ENCODE measurements at places on chromosomes 16 and 17.

DNA sequence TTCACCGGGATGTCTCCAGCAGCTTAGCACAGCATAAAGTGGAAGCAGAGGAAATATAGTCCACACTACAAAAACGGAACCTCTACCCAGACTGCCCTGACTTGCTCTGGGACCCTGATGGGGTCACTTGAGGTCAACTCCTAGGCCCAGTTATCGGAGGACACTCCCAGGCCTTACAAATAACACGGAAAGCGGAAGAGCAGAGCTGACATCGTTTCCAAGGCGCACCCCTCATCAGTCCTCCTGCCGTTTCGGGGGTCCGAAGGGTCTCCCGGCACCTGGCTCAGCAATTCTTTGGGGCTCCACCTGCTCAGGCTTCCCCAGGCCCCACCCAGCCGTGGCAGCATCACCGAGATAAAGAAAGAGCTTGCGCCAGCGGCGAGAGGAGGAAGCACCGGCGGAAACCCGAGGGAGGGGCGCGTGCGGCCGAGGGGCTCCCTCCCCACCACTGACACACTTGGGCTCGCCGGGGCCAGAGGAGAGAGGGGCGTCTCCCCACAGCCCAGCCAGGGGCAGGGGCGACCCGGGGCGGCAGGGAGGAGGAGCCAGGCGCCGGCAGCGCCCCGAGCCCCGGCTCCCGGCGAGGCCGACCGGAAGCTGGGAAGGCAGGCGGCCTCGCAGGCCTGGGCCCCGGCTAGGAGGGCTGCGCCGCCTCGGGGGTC, 727 bp downstream of the CORO7 start:
- DNase-seq: peak; percentile 23

DNA sequence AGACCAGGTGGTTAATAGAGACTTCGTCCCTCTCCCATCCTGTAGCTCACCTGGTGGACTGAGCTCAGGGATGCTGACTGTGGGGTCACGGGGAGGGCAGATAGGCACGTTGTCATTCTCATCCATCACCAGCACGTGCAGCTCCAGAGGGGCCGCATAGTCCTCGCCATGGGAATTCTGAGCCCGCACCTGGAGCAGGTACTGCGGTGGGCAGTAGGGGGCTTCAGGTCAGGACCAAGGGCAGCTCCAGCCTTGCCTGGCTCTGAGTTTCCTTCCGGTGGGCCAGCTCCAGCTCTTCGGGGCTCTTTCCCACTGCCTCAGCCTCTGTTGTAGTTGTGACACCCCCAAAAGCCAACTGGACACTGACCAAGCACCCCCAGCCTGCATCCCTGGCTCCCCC, 5.6 kb downstream of the CDH16 start:
- no peak for DNase-seq

- DNase-seq: no peak
Observed at GRCh38 chr17:30246460-30246859, 11.0 kb upstream of the SLC6A4 start.

DNA sequence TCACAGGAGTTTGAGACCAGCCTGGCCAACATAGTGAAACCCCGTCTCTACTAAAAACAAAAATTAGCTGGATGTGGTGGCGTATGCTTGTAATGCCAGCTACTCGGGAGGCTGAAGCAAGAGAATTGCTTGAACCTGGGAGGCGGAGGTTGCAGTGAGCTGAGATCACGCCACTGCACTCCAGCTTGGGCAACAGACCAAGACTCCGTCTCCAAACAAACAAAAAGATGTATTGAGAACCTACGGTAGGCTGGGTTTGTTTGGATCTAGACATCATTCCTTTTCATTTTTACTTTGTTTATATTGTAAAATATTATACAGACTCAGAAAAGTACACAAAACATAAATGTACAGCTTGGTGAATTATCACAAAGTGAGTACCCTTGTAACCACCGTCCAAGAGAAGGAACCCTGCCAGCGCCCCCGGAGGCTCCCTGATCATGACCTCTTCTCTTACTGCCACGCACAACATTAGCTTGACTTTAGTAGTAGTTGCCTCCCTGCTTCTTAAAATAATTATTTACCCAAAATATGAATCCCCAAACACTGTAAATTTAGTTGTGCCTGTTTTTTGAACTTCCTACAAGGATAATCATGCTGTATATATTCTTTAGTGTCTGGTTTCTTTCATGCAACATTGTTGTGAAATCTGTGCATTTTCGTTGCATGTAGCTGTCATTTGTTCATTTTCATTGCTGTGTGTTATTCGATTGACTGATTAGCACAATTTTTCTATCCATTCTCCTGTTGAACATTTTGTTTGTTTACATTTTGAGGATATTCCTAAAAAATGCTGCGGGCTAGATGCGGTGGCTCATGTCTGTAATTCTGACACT, 56.5 kb downstream of the KSR1 start:
- no peak for DNase-seq

- no peak for DNase-seq
Observed at GRCh38 chr17:81405411-81405872, 10.2 kb downstream of the BAHCC1 start.

DNA sequence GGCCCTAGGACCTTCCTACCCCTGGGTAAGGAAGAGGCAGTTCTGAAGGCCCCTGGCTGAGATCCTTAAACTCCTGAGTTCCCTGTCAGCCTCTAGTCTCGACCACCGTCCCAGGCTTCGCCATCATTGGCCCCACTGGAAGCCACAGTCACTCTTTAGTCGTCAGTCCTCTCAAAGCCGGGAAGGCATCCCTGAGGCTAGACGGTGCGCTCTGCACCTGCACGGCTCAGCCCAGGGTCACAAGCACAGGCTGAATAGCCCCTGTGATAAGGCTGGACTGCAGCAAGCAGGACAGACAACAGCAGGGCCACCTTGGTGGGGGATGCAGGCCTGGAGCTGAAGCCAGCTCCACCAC, 3.3 kb upstream of the HEXIM1 start:
- no peak for DNase-seq
